GM23338 (cell line): ENCODE measurements at places on chromosomes 13 and 19. TPM values are rescaled to one million over a fixed set of nuclear protein-coding genes. Genes with fewer than 3 reads are reported as not detected.

GRCh38 chr13:73387318-73387717 is 328.5 kb downstream of the KLF5 start:
- no peaks in the 10 kb centered on the region for H3K27me3 ChIP-seq
- no peak overlapping the region for H3K4me3 ChIP-seq
- H3K36me3 ChIP-seq, result no peaks in the 10 kb centered on the region
- no peak for DNase-seq
- no peak overlapping the region for H3K27ac ChIP-seq
- H3K4me1 ChIP-seq, result no peaks in the 10 kb centered on the region

GRCh38 chr13:35764326-35765015 is 288.0 kb upstream of the MAB21L1 start:
- H3K4me1 ChIP-seq, result no peaks in the 10 kb centered on the region
- H3K36me3 ChIP-seq, result no peaks in the 10 kb centered on the region
- H3K4me3 ChIP-seq, result no peak overlapping the region
- no peak overlapping the region for H3K27ac ChIP-seq

SLC6A16 gene
- total RNA-seq, result 0.31 and 1.6 TPM in 2 replicates

BLOC1S3 gene
- total RNA-seq, result 15.9 and 16.0 TPM in 2 replicates

ANGPTL8 gene
- total RNA-seq, result not detected in 2 replicates

ZNF845 gene
- total RNA-seq, result 17.0 and 22.1 TPM in 2 replicates

DNA sequence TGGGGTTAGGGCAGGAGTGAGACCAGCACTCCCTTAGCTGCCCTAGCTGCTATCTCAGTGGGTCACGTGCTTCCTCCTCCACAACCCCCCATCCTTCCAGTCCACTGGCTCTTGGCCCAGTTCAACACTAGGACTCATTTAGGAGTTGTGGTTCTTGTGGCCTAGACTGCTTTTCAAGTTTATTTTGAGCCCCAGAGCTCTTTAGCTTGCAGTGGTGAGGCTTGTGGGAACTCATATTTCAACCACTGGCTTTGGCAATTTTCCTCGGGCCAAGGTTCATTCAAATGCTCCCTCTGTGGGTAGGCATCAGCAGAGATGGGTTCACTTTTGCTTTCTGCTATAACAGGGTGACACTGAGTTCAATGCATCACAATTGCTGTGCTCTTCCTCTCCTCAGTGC is 436.2 kb upstream of the SLITRK5 start:
- no peak overlapping the region for H3K4me3 ChIP-seq
- H3K4me1 ChIP-seq, result no peaks in the 10 kb centered on the region
- H3K36me3 ChIP-seq, result no peaks in the 10 kb centered on the region
- no peak for DNase-seq
- no peaks in the 10 kb centered on the region for H3K27me3 ChIP-seq
